ENCODE measurements at places on chromosomes 13 and 19.

- no peak for DNase-seq
Measured at GRCh38 chr13:61110732-61111131, 304.9 kb downstream of the PCDH20 start.

DNA sequence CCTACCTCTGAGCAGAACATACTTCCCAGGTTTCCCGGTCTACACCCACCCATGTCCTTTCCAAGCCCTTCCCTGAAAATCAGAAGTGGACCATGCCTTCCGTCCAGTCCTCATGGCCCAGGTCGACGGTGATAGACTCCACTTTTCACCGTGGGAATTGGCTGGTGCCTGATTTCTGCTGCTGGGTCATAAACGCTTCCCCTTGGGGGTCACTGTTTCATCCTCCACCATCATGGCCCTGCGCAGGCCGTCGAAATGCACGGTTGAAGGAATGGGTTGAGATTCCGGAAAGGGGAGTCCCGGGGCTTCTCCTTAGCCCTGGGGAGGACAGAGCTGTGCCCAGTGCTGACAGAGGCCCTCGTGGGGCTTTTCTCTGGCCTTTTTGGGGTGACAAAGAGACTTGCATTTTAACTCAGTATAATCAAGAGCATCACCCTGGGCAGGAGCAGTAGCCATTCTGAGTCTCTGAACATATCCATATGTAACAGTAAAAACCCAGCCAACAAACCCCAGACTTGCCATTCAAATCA, 75.5 kb downstream of the SOX1 start:
- DNase-seq = no peak

- no peak for DNase-seq
Measured at GRCh38 chr19:28956421-28956820, 256.5 kb downstream of the UQCRFS1 start.

GRCh38 chr19:58372311-58373133, 8.3 kb downstream of the ZNF837 start:
- no peak for DNase-seq

- DNase-seq = no peak
Measured at GRCh38 chr13:80237646-80238045, 103.3 kb downstream of the SPRY2 start.

Measured in prostate gland (tissue), 2 donors.